RPMI7951 (cell line): ENCODE measurements at places on chromosomes 13 and 19. TPM values are rescaled to one million over a fixed set of nuclear protein-coding genes. Genes with fewer than 3 reads are reported as not detected.

SPC24 gene
- total RNA-seq = 57.7 and 85.1 TPM in 2 replicates

FOSB gene
- 0.96 and 1.6 TPM in 2 replicates for total RNA-seq

KLK5 gene
- total RNA-seq = not detected in 2 replicates

FXYD5 gene
- total RNA-seq = 258 and 338 TPM in 2 replicates

NANOS3 gene
- total RNA-seq = 1.3 TPM in 1 of 2 replicates, not detected in the other

SCEL gene
- total RNA-seq = not detected in 2 replicates

CHAF1A gene
- 12.9 and 16.8 TPM in 2 replicates for total RNA-seq

MAB21L1 gene
- 1.4 and 2.4 TPM in 2 replicates for total RNA-seq

CLEC17A gene
- total RNA-seq = not detected in 2 replicates

ZNF723 gene
- total RNA-seq = 0.12 TPM in 1 of 2 replicates, not detected in the other

ZNF540 gene
- 0.78 and 0.96 TPM in 2 replicates for total RNA-seq

PRSS57 gene
- total RNA-seq = not detected in 2 replicates

SOX21 gene
- not detected in 2 replicates for total RNA-seq

KASH5 gene
- total RNA-seq = not detected in 2 replicates

GEMIN7 gene
- total RNA-seq = 55.1 and 62.7 TPM in 2 replicates

ZNF560 gene
- total RNA-seq = 3.1 and 4.2 TPM in 2 replicates

MRPL34 gene
- 77.3 and 79.5 TPM in 2 replicates for total RNA-seq
